ENCODE measurements at places on chromosomes 11 and 22.

GRCh38 chr22:48630433-48630754 is 1197.3 kb downstream of the BRD1 start:
- DNase-seq: no peak

- peak; percentile 4 for DNase-seq
Measured at GRCh38 chr22:49363526-49364230, 464.0 kb downstream of the BRD1 start.

- DNase-seq: no peak
Measured at GRCh38 chr11:112159098-112160065, 4.5 kb downstream of the IL18 start.

DNA sequence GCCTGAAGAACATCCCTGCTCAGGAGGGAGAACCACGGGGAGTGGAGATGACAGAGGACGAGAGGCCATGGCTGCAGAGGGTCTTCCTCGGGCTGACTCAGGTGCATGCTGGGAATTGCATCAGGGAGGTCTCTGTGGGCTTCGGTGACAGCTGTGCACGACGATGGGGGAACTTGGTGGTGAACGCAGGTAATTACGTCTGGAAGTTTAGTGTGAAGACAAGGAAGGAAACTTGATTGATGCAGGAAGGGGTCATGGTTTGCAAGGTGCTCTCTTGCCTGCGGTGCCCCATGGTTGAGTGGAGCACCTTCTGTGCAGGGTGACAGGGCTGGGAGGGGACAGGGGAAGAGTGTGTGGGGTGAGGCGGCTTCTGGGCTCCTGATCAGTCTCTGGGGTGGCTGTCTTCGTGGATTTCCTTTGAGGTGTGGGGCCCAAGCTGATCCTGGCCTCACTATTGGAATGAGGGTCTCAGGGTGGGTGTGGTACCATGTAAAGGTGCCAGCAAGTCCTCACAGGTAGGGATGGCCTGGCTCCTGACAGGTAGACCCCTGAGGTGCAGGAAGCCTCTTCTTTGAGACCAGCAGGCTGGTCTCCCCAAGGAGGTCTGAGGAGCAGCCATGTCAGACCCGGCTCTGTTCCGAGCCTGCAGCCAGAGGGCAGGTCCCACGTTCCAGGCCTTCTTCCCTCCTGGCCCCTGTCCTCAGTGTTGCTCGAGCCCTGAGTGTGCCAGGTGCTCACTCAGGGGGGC is 1020.1 kb downstream of the TBC1D22A start:
- DNase-seq: no peak

DNA sequence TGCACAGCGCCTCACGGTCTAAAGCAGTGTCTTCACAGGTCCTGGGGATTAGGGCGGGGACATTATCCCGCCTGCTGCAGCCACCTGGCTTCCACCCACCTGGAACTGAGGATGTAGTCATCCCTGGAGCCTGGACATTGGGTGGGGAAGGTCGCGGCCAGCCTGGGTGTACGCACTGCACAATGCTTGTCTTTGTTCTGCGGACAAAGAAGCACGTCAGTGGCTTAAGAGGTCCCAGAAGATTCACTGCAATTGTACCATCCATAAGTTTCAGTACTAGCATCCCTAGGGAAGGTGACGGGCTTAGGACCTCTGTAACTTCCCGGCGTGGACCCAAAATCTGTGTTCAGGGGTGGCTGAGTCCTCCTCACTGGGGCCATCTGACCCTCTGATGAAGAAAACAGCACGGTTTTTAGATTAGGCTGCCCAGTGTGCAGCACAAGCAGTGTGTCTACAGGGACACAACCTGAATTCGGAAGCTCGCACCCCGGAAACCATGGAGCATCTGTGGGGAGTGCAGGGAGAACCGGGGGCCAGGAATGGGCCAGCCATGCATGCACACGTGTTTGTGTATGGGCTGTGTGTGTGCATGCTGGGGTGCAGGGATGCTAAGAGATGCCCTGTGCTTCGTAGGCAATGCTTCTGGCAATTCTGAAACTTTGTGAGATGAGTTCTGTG is 342.6 kb upstream of the B3GAT1 start:
- DNase-seq: no peak

GRCh38 chr11:62688491-62688890 is 839 bp downstream of the LRRN4CL start:
- DNase-seq: no peak

DNA sequence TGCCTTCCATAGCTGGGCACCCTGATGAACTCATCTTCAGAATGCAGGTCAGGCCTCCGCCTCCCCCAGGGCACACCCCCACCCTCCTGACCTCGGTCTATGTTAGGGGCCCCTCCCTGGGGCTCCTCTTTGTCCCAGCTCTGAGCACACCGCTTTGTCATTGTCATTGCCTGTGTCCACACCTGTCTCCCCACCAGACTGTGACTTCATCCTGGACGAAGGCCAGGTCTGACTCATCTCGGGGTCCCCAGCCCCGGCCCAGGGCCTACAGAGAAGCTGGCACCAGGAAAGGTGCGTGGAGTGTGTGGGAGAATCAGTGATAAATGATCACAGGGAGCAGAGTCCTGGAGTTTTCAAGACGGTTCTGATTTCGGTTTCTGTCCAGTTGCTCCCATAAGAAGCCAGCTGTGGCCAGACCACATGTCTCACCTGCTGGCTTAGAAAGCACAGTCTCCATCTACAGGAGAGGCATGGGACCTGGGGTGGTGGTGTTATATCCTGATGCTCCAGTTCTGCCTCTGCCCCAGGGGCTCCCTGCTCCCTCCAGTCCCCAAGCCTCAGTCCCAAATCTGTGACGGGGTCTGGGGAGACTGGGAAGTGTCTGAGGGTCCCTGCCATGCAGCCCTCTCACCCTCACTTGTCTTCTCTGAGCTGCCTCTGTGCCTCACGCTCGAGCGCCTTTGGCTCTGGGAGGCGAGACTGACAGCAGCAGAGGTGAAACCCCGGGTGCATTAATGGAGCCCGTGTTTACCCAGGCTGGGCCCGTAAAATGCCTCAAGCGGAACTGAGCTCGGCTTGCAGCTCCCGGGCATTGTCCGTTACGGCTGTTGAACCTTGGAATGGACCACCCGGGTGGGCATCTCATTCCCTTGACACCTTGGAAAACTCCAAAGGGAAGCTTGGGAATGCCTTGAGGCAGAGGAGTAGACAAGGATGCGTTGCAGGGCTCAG is 85.5 kb upstream of the WNT11 start:
- no peak for DNase-seq

- DNase-seq: no peak
Measured at GRCh38 chr22:46416520-46416871, 81.0 kb downstream of the TRMU start.

- no peak for DNase-seq
Measured at GRCh38 chr22:43186272-43187170, at the start of gene TTLL12. TTLL12 (minus strand) TSS chr22:43187134; CDS start chr22:43187069, 65 bp downstream.

DNA sequence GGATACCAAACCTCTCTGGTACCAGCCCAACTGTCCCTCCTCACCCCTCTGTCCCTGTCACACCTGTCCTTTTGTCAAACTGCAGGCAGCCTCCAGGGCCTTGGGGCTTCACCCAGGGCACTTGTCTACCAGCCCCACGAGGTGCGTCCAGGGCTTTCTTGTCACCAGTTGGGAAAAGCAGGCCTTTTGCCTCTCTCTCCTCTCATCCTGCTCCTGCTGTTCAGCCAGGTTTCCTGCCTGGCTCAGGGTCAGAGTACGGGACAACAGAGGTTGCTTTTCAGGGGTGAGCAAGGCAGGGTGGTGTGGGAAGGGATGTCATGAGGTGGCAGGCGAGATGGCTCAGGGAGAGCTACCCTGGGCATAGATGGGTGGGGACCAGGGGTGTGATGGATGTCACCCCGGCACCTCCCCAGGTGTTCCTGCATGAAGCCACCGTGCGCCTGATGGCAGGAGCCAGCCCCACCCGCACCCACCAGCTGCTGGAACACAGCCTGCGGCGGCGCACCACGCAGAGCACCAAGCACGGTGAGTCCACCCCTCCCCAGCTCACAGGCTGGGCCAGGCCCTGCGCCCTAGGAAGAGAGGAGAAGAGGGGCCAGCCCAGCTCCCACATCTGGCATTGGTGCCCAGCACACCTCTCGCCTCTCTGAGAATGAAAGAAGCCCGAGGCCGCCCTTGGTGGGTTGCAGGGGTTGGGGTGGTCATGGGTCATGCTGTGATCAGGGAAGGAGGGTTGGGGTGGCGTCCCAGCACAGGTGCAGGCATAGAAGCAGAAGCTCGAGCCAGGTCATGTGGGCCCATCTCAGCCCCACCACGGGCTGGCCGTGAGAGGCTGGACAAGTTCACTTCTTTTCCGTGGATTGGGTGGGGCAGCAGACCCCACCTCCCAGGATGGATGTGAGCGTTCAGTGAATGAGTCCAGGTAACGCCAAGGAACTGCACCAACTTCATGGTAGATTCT is 10.1 kb downstream of the SHISA8 start:
- no peak for DNase-seq

- DNase-seq: no peak
Measured at GRCh38 chr22:36966851-36967540, 52.3 kb downstream of the TST start.

DNA sequence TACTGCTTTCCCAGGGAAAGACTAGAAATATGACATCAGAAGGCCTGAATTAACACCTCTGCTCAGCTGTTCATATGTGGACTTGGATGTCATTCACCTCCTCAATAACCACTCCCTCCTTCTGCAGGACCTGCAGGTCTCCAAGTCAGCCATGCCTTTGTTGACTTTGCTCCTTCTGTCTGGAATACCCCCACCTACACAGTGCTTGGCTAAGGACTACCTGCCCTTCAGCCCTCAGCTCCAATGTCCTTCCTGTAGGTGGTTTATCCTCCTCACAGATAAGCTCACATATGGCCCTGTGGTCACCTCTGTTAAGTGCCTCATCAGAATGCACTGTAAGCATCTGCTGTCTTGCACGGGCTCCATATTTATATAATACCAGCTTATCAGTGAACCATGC is 26.4 kb upstream of the FAT3 start:
- no peak for DNase-seq

DNA sequence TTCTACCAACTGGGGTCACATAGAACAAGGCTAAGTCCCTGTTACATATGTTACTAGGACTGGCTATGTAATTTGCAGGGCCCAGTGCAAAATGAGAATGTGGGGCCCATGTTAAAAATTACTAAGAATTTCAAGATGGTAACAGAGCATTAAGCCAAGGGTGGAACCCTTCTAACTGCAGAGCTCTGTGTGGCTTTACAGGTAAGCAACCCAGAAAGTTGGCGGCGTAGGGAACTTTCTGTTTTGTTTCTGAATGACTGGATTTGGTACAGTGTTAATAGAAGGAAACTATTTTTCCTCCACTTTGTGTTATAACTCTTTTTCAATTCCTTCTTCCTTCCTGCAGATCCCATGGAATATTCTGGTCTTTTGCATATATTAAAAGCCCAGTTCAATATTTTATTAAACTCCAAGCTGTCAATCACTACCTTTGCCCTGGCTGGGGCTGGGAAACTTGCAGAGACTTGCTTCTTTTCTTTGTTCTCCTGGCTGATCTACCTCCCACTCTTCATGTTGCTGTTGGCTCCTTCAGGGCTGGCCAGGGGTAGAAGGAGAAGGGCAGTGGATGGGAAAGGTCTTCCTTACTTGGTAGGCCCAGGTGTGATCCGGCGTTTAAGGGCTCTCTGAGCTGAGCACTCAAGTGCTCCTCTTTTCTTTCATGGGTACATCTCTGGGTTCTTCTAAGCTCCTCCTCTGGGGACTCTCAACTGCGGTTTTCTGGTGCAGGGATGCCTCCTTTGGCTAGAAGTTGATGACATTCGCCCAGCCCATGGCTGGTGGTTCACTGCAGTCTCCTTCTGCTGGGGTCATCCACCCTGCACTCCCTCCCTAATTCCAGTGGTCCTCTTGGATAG is 67.7 kb downstream of the SNX19 start:
- DNase-seq: no peak

DNA sequence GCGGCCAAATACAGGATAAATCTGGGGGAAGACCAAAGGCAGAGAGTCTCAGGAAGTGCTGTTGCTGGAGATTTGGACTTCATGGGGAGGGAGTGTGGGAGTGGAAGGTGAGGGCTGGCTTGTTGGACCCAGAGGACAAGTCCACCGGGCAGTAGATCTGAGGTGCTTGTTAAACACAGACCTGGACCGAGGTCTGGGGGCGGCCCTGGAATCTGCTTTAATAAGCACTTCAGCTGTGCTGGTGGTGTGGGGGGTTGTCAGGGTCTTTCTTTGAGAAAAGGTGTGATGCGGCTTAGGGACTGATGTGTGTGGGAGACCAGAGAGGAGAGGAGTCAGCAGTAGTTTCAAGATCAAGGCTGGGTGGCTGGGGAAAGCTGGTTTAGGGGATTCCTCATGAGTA is 4.4 kb downstream of the TRMU start:
- DNase-seq: no peak

- peak; percentile 69 for DNase-seq
Measured at GRCh38 chr11:45899448-45900174, 7.5 kb downstream of the FREY1 start.

GRCh38 chr11:97143463-97143862 is 753.6 kb downstream of the JRKL start:
- no peak for DNase-seq

- no peak for DNase-seq
Measured at GRCh38 chr11:94705419-94705818, 62.7 kb upstream of the AMOTL1 start.
